ENCODE measurements at places on chromosomes 16 and 17.
A peak's percentile ranks its signal among the peaks of the same experiment; 100 is the strongest.

DNA sequence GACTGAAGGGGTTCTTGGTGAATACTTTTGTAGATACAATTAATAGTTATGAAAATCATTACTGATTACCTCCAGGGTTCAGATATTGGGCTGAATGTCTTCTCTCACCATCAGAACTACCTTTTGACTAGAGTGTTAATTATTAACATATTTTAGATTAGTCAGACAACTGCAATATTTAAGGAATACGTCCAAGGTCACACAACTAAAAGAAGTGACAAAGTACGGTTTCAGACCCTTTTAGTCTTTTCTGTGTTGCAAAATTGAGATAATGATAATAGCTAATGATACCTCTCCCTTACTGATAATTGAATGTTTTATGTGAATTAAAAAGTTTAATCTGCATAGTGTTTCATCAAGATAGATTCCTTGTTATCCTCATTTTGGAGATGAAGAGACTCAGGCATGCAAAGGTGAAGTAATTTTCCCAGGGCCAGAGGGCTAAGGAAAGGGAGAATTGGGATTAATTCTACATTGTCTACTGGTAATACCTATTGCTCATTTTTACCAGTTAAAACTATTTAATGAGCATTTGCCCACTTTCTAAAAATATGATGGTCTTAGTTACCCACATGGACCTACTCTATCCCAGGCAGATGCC lies 107.3 kb downstream of the WWOX start:
- no peak for DNase-seq

DNA sequence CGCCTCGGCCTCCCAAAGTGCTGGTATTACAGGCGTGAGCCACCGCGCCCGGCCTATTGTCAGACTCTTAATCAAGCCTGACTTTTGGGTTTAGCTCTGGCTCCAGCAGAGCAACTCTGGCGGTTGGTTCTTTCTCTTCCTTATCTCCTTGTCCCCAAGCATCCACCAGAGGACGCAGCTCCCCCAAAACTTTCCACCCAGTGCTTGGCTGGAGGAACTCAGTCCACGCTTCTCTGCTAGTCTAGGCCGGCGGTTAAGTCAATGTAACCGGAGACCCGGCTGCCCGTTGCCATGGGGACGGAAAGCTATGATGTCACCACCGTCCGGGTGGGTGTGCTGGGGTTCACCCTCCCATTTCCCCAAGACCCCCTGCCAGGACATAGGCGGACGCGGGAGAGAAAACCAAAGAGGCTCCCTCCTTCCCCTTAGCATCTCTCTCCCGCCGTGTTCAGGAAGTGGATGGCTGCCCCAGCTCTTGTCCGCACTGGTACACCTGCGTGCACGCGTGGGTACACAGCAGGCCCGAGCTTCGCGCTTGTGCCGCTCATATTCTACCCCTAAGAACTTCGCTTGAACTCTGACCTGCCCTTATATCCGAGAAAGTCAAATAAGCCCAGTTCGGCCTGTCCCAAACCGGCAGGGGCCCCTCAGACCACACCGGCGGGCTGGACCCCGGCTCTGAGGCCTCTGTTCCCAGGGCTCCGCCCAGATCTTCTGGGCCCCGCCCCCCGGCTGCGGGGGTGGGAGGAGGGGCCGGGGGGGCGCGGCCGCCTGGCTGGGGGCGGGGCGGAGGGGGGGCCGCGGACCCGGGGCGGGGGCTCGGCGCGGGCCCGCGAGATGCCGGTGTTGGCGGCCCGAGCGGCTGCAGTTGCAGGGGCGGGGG lies at the start of gene RND2:
Gene RND2 (plus strand): TSS at position 825 of the 883 bp plus-strand sequence. CDS start 117 bp downstream, outside the sequence.
- DNase-seq, result peak; percentile 86

- no peak for DNase-seq
These were observed 9.3 kb downstream of the ZNF263 start for GRCh38 chr16:3292604-3293003.

DNA sequence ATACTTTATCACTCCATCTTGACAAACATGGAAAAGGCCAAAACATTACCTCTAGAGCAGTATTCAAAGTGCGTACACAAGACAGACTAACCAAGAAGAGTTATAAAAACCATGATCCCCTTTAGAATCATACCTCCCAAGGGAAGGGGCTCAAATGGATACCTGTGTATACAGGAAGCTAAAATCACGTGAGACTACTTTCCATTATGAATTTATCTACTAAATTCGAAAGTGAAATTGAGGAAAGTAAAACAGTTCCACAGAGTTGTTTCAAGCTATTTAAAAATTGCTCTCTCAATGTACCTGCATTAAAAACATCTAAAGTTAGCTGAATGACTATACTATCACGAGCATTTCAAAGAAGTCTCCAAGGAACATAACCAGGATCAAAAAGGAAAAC lies 32.7 kb downstream of the AP1G1 start:
- DNase-seq, result no peak

DNA sequence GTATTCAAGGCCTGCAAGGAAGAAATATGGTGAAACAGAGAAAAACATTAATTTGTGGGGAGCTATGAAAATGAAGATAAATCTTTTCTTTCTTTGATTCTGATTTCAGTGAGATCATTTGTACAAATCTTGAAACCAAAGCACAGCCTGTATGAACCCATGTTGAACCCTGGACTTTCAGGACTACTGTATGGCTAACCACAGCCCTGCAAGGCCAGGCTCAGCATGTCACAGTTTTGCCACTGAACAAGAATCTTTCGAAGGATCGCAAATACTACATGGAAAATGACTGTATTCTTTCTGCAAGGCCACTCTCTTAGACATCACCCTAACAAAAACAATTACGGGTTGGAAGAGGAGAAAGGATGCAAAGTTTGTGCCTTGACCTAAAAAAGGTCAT lies 161.7 kb upstream of the MAF start:
- no peak for DNase-seq

- no peak for DNase-seq
These were observed 9.7 kb downstream of the HPR start for GRCh38 chr16:72072514-72073342.

DNA sequence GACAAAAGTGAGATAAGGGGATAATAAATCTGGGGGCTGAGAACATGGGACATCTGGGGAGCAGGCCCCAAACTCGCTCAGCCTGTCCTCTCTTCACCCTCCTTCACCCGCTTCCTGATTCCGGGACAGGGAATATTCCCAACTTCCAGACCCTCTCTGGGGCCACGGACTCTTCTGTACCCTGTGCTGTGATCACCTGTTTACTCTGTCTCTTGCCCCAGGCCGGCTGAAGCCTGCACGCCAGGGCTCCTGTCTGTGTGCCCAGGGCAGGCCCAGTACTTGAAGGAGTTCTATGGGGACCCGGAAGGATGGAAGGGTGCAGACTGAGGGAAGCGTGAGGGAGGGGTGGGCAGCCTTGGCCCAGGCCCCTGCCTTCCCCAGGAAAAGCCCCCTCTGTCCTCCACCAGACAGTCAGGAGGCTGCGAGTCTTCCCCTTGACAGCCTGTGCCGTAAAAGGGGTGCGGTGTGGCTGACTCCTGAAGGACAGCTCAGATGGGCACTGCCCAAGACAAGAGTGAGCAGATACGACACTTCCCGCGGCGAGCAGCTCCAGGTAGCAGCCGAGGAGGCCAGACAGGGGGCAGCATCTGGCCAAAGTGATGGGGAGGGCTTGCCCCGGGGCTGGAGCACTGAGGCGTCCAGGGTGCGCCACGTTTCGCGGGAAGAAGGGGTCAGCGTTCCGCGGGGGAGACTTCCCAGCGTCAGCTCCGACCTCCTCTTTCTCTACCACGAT lies 1.0 kb upstream of the CCNF start:
- peak; percentile 10 for DNase-seq

DNA sequence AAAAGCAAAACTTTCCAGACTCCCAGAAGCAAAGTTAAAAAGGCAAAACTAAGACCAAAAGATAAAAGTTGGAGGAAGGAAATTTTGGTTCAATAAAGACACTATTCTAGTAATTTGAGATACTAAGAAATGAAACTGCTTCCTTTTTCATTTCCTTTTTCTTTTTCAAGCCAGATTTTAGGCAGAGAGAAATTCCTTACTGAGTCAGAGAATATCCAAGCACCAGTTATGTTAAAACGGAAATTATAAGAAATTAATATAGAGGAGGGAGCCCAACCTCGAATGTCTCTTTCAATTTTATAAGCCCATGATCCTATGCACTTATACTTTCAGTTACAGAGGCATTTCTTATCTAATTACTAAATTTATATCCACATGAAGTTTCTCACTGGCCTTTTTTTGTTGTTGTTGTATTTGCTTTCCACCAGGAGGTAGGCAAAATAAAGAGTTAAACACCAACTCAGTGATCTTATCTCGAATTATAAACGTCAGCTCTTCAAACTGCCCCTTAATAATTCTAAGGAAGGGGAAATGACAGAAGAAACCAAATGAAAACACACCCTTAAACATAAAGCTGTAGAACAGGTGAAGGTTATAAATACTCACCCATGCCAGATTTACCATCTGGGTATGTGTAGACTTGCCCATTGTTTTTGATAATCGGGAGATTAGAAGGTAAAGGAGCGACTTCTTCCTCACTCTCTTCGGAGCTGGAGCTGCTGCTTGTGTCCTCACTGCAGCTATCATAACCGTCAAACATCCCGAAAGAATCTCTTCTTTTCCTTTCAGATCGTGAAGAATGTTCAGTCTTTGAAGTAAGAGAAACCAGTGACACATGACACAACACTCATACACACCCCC lies 35.2 kb downstream of the MBTD1 start:
- no peak for DNase-seq

GRCh38 chr16:14070877-14071575 lies at the start of gene MRTFB:
Gene MRTFB (plus strand): TSS chr16:14071319. CDS start chr16:14140607, 69,288 bp downstream.
- DNase-seq, result peak; percentile 83

DNA sequence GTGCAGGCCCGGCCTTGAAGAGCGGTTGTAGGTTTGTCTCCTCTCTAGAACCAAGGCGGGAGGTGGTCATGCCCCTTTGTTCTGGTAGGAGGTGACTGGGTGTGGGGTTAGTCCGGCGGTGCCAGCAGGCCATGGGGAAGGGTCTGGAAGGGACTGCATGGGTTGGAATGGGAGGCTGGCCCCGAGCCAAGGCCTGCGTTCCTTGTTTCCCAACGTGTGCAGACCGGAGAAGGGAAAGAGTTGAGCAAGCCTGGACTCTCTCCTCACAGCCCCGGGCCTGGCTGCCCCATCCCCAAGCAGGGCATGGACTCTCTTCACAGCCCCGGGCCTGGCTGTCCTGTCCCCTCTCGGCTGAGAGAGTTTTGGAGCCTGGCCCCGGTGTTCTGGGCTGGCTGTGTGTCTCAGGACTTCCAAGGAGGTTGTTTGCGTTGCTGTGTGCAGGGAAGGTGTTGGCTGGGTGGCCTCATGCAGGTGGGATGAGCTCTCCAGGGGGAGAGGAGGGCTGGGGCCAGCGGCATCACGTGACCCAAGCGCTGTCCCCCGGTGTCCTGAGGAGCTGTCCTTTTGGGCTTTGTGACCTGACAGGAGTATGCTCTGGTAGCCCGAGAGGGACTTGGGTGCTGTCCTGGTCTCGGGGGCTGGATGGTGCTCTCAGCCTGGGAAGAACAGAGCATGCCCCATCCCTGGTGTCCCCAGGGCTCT lies 2.6 kb downstream of the CACNA1H start:
- DNase-seq, result no peak

DNA sequence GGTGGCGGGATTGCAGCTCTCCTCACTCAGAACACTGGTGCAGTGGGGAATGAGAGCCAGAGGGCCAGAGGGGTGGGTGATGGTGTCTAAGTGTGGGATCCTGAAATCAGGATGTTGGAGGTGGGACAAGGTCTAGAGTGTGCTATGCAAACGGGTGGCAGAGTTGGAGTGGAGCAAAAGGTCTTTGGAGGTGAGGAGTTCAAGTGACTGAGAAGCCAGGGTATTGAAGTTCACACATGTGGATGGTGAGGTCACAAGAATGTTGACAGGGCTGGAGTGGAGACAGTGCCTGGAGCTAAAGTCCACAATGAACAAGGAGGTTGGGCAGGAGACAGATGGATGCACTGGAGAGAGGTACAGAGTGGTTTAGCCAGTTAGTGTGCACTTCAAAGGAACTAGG lies 38.3 kb upstream of the MAP3K14 start:
- DNase-seq, result no peak

- no peak for DNase-seq
These were observed 85.8 kb downstream of the MRM3 start for GRCh38 chr17:867896-868489.

GRCh38 chr17:50266384-50267073 lies 7.7 kb upstream of the TMEM92 start:
- DNase-seq, result no peak

DNA sequence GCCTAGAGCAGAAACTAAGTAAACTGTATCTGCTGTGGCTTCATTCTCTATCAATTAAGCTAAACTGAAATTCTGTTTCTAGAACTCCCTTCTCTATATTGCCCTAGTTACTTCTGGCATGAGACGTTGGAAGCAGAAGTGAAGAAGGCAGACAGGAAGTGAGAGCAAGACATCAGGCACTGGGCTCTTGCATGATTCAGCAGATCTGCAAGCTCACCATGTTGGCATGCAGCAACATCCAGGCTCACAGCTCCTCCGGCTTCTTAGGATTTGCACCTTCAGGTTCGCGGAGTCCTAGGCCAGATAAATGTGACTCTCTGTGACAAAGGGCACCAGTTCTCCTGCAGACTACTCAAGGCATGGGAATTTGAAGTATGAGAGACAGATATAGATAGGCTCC lies 148.3 kb downstream of the CDH8 start:
- DNase-seq, result no peak

- no peak for DNase-seq
These were observed 16.5 kb upstream of the NF1 start for GRCh38 chr17:31078290-31078689.

DNA sequence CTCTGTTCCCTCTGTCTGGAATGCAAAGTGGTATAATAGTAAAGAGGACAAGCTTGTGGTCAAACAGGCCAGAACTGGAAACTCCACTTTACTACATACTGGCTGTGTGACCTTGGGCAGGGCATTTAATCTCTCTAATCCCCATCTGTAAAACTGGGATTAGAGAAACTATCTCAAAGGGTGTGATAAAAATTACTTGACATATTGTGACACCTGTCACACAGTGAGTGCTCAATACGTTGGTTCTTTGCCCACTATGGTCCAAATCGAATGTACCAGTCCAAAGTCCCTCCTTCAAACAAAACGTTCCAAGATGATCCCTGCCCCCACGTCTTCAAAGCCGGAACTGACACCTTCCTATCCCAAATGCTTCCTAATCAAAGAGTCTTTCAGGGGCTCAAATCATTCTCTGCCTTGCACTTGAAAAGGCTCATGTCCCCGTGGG lies 734 bp downstream of the PGAP3 start:
- no peak for DNase-seq

DNA sequence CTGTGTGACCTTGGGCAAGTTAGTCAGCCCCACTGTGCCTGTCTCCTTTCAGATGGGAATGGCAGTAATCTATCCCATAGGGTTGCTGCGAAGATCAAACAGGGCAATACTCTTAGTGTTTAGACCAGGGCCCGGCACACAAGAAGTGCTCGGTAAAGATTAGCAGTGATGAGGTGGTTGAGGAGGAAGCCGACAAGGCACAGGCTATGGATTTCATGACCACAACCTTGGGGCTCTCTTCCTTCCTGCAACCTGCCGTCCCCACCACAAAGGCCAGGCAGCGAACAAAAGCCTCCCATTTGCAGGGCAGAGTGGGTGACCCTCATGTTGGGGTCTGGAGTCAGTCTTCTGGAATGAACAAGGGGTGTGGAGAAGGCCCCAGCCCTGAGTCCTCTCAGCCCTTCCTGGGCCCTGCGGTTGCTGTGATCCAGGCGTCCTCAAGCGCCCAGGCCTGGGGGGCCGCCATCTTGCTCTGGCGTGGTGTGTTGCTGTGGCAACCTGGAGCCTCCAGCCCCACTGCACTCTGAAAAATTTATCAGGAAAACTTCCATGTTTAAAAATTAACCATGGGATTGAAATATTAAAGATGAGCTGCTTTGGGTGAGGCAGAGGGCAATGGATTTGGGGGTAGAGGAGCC lies 9.8 kb downstream of the ADAM11 start:
- DNase-seq, result no peak
